ENCODE measurements at places on chromosomes 3 and 15.

DNA sequence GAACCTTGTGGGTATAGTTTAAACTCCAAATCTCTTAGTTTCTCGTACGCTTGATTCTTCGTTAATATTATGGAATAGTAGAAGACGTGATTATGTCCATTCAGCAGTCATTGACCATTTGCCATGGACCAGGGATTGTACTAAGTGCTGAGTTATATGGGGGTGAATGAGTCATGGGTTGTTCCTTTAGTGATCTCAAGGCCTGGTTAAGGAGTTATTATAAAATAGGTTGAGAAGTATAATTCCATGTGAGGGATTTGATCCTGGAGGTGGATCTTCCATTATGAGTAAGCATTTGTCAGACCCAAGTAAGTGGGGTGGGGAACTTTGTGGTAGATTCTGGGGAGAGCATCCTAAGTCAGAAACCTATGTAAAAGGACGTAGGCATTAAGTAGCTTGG, 15.4 kb downstream of the NR2C2 start:
- DNase-seq, result no peak

GRCh38 chr3:13879946-13880810, at the start of gene WNT7A:
WNT7A (minus strand) TSS chr3:13880071; CDS start chr3:13879816, 255 bp downstream.
- no peak for DNase-seq

DNA sequence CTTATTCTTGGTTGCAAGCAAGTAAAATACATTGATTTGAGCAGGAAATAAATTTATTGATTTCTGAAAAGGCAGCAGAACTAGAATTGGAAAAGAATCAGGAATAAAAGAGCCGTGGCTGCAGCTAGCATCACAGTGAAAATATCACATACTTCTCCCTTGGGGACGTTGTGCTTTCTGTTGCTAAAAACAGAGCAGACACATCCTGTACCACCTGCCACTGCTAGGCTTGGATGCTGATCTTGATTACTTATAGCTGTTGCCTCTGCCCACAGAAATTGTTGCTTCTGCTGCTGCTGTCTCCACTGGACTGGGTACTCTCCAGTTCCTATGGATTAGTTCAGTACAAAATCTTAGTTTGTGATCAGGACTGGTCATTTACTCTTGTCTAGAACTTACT, 283.8 kb downstream of the C3orf38 start:
- no peak for DNase-seq

DNA sequence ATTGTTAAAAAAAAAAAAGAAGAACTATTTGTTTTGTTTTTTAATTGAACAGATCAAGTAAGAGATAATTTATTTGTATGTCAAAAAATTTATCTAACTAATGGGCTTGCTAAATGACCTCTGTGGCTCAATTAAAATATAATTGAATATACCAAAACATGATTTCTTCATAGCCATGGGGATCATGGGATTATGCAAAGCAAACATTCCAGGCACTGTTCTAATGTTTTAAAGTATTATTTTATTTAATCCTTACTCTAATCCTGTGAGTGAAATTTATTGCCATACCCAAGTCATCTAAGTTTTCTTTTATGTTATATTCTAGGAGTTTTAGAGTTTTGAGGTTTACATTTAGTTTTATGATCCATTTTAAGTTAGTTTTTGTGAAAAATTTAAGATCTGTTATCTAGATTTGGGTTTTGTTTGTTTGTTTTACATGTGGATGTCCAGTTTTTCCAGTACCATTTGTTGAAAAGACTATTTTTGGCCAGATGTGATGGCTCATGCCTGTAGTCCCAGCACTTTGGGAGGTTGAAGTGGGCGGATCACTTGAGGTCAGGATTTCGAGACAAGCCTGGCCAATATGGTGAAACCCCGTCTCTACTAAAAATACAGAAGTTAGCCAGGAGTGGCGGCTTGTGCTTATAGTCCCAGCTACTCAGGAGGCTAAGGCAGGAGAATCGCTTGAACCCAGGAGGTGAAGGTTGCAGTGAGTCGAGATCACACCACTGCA, 52.3 kb upstream of the CNOT10 start:
- DNase-seq, result no peak

DNA sequence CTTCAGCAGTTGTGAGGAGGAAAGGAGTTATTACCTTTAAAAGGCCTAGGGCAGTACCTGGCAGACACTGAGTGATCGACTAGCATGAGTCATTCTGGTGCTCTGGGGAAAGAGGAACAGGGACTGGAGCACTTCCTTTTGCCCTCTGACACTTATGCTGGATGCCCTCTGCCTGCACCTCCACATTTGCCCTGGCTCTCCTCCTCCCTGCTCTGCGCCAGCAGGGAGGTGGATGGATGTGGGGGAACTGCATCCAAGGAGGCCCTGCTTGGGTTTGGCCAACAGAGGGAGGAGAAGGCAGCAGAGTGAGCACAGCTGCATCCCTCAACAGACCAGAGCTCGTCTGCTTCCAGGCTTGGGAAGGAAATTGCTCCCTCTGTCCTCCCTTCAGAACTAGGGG, 75.0 kb downstream of the SEMA5B start:
- no peak for DNase-seq

DNA sequence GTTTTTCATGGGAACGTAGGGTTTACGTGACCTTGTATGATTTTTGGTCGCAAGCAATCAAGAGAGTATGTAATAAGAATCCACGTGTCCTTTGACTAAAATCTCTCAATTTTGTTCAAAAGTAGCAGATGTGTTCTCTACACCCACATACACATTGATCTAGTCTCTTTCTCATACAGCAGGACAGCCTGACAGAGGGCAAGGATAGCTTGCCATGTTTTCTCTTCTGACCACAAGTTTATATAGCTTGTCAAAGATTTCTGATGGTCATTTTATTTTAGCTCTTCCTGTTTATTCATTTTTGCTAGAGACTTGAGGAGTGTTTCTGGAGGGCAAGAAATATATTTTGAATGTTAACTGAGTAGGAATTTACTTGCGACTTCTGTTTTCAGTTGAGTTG, 570.2 kb upstream of the ALCAM start:
- no peak for DNase-seq

DNA sequence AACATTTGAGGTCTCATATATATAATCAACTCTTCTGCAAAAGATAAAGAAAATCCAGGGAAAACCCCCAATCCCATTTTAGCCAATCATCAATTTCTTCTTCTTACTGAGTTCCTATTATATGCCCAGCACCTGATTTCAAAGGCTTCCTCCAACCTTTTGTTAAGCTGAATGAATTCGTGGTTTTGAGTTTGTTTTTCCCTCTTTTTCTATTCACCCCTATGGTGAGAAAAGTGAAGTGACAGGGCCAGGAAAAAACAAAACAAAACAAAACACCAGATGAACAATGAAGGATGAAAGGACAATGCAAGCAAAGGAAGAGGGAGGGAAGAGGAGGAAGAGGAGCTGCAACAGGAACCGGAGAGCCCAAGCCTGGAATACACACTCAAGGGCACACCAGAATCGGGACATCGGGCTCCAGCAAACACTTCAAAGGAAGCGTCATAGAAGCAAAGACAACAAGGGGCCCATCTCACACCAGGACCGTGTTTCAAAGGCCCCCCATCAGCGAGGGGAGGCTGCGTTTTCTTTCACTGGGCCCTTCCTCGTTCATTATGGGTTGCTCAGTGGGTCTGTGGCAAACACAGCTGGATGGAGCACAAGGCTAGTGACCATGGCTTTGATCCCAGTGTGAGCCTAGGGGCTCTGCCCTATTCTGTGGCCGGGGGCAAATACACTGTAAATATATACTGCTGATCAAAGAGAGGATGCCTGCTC, 50.2 kb downstream of the VGLL4 start:
- DNase-seq, result no peak

DNA sequence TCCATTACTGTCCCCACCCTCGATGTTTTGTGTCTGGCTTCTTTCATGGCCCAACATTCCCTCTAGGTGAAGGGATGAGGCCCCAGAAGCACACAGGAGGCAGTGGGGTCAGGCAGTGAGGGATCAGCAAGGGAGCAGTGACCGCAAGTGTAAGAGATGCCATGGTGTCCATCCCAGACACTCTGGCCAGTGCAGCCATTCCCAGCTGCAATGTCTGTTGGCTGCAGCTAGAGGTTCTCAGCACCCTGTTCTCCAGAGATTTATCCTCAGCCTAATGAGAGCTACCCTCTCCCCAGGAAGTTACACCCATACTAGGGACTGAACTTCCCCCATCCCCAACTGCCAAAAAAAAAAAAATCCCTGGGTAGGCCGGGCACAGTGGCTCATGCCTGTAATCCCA, 40.2 kb downstream of the TRANK1 start:
- no peak for DNase-seq

DNA sequence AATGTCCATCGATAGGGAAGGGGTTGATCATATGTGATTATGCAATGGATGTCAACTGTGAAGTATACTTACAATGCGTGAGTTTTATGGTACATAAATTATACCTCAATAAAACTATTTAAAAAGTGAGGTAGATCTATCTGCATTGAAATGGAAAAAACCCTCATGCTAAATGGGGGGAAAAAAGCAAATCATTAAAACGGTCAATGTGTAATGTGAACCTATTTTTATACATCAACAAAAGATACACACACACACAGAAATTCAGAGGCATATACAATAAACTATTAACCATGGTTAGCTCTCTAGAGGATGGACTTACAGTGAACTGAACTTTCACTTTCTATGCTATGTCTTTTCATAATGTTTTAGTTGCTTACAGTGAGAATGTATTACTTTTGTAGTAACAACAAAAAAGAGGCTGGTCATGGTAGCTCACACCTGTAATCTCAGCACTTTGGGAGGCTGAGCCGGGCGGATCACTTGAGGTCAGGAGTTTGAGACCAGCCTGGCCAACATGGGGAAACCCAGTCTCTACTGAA, 23.1 kb downstream of the STIMATE start:
- no peak for DNase-seq

DNA sequence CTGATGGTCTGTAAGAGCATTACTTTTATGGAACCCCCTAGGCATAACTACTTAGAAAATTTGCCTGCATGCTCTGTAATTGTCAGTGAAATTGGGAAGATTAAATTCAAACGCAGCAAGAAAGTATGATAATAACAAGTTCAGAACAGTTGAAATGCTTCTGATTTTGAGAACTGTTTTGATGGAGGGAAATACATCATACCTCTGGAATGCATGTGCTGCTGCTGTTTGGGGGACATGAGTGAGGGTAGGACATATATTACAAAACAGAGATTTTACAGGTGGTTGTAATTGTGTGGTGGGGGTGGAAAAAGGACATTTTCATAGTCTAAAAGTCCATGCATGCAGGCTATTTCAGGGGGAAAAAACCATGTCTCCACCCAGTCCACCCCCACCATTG, 135.0 kb upstream of the DPH6 start:
- DNase-seq, result no peak

- DNase-seq, result no peak
These were observed 155.2 kb downstream of the FAM43A start for GRCh38 chr3:194840661-194841514.

GRCh38 chr15:94670438-94671034, 439.2 kb downstream of the MCTP2 start:
- DNase-seq, result peak; percentile 13

DNA sequence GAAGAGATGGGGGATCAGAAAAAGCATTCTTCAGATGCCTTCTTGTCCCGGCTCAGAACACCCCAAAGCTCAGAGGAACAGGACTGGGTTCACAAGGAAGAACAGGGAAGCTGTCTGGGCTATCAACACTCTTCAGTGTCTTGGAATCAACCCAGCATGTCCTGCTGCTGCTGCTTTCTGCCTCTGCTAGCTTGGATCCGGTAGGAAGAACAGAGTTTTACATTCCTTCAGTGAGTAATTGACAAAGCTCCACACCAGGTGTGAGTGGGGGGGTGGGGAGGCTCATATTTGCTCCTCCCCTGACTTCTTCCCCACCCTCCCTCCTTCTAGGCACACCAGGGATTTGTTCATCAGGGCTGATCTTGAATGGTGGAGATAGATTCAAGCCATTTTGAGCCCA, 13.1 kb upstream of the ETV5 start:
- DNase-seq, result no peak

GRCh38 chr3:100682056-100682853, 27.0 kb upstream of the TFG start:
- DNase-seq, result no peak

Measured in smooth muscle cell of the brain vasculature (primary cell).